ENCODE measurements at places on chromosomes 2 and 18.
A peak's percentile ranks its signal among the peaks of the same experiment; 100 is the strongest.

GRCh38 chr2:213246497-213247281, 37.6 kb upstream of the SPAG16 start:
- no peaks in the 10 kb centered on the region for H3K27me3 ChIP-seq
- DNase-seq, result peak; percentile 27
- no peak overlapping the region for H3K27ac ChIP-seq

DNA sequence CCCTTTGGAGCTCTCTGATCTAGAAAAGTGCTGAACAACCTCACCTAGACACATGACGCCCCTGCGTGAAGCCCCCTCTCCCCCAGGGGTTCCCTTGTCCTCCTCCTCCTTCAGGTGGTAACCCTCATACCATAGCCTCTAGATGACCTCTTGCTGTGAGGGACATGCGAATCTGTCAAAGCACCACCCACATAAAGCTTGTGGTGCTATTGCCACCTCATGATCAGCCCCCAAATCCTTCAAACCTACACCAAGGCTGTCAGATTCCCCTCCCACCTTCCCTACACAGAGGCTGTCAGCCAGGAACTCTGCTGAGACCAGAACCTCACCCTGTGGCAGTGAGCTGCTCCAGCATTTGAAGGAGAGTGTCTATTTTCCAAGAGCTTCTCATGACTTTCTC, 43.1 kb upstream of the TEX51 start:
- no peaks in the 10 kb centered on the region for H3K4me1 ChIP-seq
- DNase-seq, result no peak
- H3K27ac ChIP-seq, result no peak overlapping the region
- H3K27me3 ChIP-seq, result no peaks in the 10 kb centered on the region
- H3K36me3 ChIP-seq, result no peaks in the 10 kb centered on the region

DNA sequence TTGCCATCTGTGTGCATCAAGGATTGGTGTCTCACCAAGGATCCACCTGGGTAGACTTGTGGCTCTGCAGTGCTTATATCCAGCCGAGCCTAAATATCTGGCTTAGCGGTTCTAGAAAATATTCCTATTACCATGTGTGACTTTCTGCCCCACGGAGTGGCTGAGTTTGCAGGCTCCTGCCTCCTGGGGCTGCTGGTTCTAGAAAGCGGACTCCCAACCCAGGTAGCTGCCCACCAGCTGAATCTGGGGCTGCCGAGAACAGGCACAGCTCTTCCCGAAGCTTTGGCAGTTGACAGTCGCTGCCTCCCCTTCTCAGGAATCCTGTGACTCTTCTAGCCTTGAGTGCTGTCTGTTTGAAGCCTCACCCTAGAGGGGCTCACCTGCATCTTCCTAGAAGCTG, 104.6 kb downstream of the TPGS2 start:
- no peak for DNase-seq
- peaks cover 3% of the 10 kb centered on the region for H3K36me3 ChIP-seq
- H3K4me1 ChIP-seq, result no peaks in the 10 kb centered on the region
- H3K27me3 ChIP-seq, result no peaks in the 10 kb centered on the region

- no peak for DNase-seq
- H3K4me3 ChIP-seq, result no peak overlapping the region
- H3K27ac ChIP-seq, result no peak overlapping the region
- no peaks in the 10 kb centered on the region for H3K4me1 ChIP-seq
- H3K27me3 ChIP-seq, result no peaks in the 10 kb centered on the region
These were observed 424.0 kb upstream of the CDH7 start for GRCh38 chr18:65326805-65327204.

- H3K36me3 ChIP-seq, result no peaks in the 10 kb centered on the region
- DNase-seq, result no peak
- H3K4me1 ChIP-seq, result no peaks in the 10 kb centered on the region
- H3K4me3 ChIP-seq, result no peak overlapping the region
- no peaks in the 10 kb centered on the region for H3K27me3 ChIP-seq
These were observed 686.1 kb downstream of the KCNJ3 start for GRCh38 chr2:155384555-155385123.

GRCh38 chr2:232328032-232328422, 50.5 kb upstream of the ALPP start:
- no peak overlapping the region for H3K27ac ChIP-seq
- H3K36me3 ChIP-seq, result no peaks in the 10 kb centered on the region

DNA sequence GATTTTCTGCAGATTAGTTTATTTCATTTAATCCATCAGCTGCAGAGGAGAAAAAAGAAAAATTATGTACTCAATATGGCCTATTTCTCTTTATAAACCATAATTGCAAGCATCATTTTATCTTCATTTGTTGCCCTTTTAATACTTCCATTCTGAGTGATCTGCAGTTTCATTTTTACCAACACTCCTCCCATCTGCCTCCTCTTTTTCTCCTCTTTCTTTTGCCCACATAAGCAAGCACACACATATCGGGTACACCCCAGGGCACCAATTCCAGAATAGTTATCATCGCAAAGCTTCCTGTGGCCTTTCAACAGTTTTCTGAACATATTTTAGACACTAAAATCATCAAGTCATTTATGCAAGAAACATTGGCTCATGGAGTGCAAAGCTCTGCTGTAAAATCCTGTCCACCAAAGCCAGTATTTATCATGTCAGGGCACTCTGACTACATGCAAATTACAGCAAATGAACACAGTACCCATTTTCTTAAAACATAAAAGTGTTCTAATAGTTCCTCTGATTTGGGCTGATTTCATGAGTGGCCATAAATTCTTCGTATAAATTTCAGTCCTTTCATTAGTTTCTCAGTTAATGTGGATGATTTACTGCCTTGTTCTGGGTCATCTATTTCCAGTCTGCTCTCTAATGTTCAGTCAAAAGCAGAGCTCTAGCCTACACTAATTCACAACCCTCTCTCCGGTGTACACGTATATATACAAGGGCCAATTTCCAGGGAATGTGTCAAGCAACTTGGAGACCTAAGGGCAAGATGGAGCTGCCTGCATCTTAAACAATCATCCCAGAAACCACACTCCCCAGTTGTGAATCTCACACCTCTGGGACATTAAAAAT, 281.3 kb downstream of the STK39 start:
- peak; percentile 49 for DNase-seq
- no peak overlapping the region for H3K27ac ChIP-seq

- no peak overlapping the region for H3K4me3 ChIP-seq
- no peaks in the 10 kb centered on the region for H3K4me1 ChIP-seq
- DNase-seq, result no peak
- H3K36me3 ChIP-seq, result no peaks in the 10 kb centered on the region
- H3K27ac ChIP-seq, result no peak overlapping the region
These were observed 186.2 kb upstream of the MEX3C start for GRCh38 chr18:51383711-51384110.

- peaks cover 2% of the 10 kb centered on the region for H3K27me3 ChIP-seq
- no peak for DNase-seq
- H3K4me1 ChIP-seq, result no peaks in the 10 kb centered on the region
These were observed 79.5 kb upstream of the CTDP1 start for GRCh38 chr18:79600141-79600540.

GRCh38 chr2:120538691-120539423, 192.9 kb downstream of the INHBB start:
- H3K27me3 ChIP-seq, result no peaks in the 10 kb centered on the region
- no peak overlapping the region for H3K27ac ChIP-seq
- H3K4me1 ChIP-seq, result peaks cover 21% of the 10 kb centered on the region
- H3K4me3 ChIP-seq, result no peak overlapping the region
- H3K36me3 ChIP-seq, result no peaks in the 10 kb centered on the region

DNA sequence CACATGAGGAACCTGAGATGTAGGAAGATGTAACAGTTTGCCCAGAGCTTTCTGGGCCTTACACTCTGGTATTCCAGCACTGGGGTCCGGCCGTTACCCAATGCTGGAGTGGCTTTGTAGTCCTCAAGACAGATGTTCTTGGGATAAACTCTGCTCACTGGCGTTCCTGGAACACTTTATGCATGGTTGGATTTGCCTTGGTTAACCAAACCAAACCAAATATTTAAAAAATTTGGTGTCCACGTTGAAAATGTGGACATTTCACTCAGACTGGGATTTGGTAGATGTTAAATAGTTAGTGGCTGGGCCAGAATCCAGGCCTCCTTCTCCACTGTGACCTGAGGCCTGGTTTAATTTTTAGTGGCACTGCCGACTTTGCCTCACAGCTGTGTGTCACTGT, 81.5 kb downstream of the ACOXL start:
- no peaks in the 10 kb centered on the region for H3K36me3 ChIP-seq
- H3K27ac ChIP-seq, result no peak overlapping the region
- no peak for DNase-seq
- H3K27me3 ChIP-seq, result no peaks in the 10 kb centered on the region
- no peak overlapping the region for H3K4me3 ChIP-seq

- H3K4me3 ChIP-seq, result no peak overlapping the region
- no peaks in the 10 kb centered on the region for H3K27me3 ChIP-seq
- H3K36me3 ChIP-seq, result no peaks in the 10 kb centered on the region
- H3K27ac ChIP-seq, result no peak overlapping the region
These were observed 108.3 kb downstream of the MGAT5 start for GRCh38 chr2:134362152-134362668.

GRCh38 chr2:213723041-213723560, 438.8 kb downstream of the SPAG16 start:
- H3K27ac ChIP-seq, result peak overlapping the region; percentile 95
- H3K4me1 ChIP-seq, result peaks cover 5% of the 10 kb centered on the region
- DNase-seq, result no peak
- H3K36me3 ChIP-seq, result no peaks in the 10 kb centered on the region

GRCh38 chr2:148696985-148697384, 52.4 kb downstream of the EPC2 start:
- H3K4me3 ChIP-seq, result no peak overlapping the region
- no peaks in the 10 kb centered on the region for H3K36me3 ChIP-seq
- no peaks in the 10 kb centered on the region for H3K27me3 ChIP-seq
- DNase-seq, result no peak
- no peaks in the 10 kb centered on the region for H3K4me1 ChIP-seq
- no peak overlapping the region for H3K27ac ChIP-seq

- no peaks in the 10 kb centered on the region for H3K27me3 ChIP-seq
- peaks cover 5% of the 10 kb centered on the region for H3K4me1 ChIP-seq
- H3K27ac ChIP-seq, result no peak overlapping the region
These were observed 82.1 kb downstream of the EIF2AK3 start for GRCh38 chr2:88545118-88545517.

GRCh38 chr2:146212602-146213001, 1632.2 kb upstream of the ACVR2A start:
- H3K4me1 ChIP-seq, result no peaks in the 10 kb centered on the region
- no peaks in the 10 kb centered on the region for H3K27me3 ChIP-seq
- H3K36me3 ChIP-seq, result no peaks in the 10 kb centered on the region
- no peak overlapping the region for H3K27ac ChIP-seq
- no peak for DNase-seq
